Upper lobe of right lung (tissue), 1 donor: ENCODE measurements at places on chromosomes 5 and 9. TPM values are rescaled to one million over a fixed set of nuclear protein-coding genes. Genes with fewer than 3 reads are reported as not detected.

The CDX1 gene
- not detected for total RNA-seq

The BTNL3 gene
- total RNA-seq = not detected

The TMED9 gene
- total RNA-seq = 133 TPM

The CCNI2 gene
- total RNA-seq = 0.55 TPM

The COL5A1 gene
- total RNA-seq = 37.8 TPM

The RASGRF2 gene
- total RNA-seq = 5.4 TPM

The GRXCR2 gene
- not detected for total RNA-seq

The OBP2B gene
- not detected for total RNA-seq

The FIBCD1 gene
- 2.7 TPM for total RNA-seq

The MARCOL gene
- total RNA-seq = not detected

The GLDC gene
- 1.7 TPM for total RNA-seq

The EFNA5 gene
- 12.0 TPM for total RNA-seq

The NOL6 gene
- 36.4 TPM for total RNA-seq

The REEP2 gene
- total RNA-seq = 0.55 TPM

The TENT4A gene
- total RNA-seq = 19.9 TPM

The CNTNAP3B gene
- total RNA-seq = 9.3 TPM

The PCDHGC5 gene
- 1.4 TPM for total RNA-seq

The KIF24 gene
- total RNA-seq = 0.46 TPM

The HSD17B3 gene
- total RNA-seq = 0.81 TPM

The ALDH7A1 gene
- total RNA-seq = 26.1 TPM

The TRIP13 gene
- 0.81 TPM for total RNA-seq

The BARHL1 gene
- not detected for total RNA-seq

The IL7R gene
- total RNA-seq = 226 TPM

The CD14 gene
- total RNA-seq = 127 TPM

The C1QTNF3 gene
- total RNA-seq = 4.5 TPM

The PNPLA7 gene
- total RNA-seq = 13.7 TPM

The PAEP gene
- total RNA-seq = not detected

The IFNA2 gene
- total RNA-seq = not detected

The IARS1 gene
- 83.9 TPM for total RNA-seq

The ITK gene
- 8.1 TPM for total RNA-seq

The PCDHA1 gene
- not detected for total RNA-seq

The MARCHF3 gene
- total RNA-seq = 11.1 TPM

The MEIKIN gene
- total RNA-seq = not detected

The ZNF366 gene
- 12.2 TPM for total RNA-seq

The SLC4A9 gene
- total RNA-seq = 0.23 TPM

The CCDC180 gene
- total RNA-seq = 4.0 TPM
